Activated T-helper 2 cell treated with anti-CD3 and anti-CD28 coated beads, Interferon-gamma antibody, Interleukin-2, Interleukin-4, amounts not matched to agents 10 μg/mL and 5 μg/mL and 100 μg/mL, durations not matched to agents 14 hours and 24 hours and 36 hours (primary cell): ENCODE measurements at places on chromosomes 2 and 18. TPM values are rescaled to one million over a fixed set of nuclear protein-coding genes. Genes with fewer than 3 reads are reported as not detected.

The TIMM21 gene
- total RNA-seq, result 48.3 and 50.0 TPM in 2 replicates

The NR4A2 gene
- 22.1 and 24.0 TPM in 2 replicates for total RNA-seq

The ATOH8 gene
- 0.07 and 0.11 TPM in 2 replicates for total RNA-seq

The IL1R2 gene
- 0.97 and 1.8 TPM in 2 replicates for total RNA-seq

The CXCR2 gene
- total RNA-seq, result 0.09 TPM in 1 of 2 replicates, not detected in the other

The RAX gene
- 0.32 TPM in 1 of 2 replicates, not detected in the other for total RNA-seq

The ABCB11 gene
- 0.02 TPM in 1 of 2 replicates, not detected in the other for total RNA-seq

The TMEM163 gene
- 0.09 and 0.27 TPM in 2 replicates for total RNA-seq

The RAMP1 gene
- 13.1 and 14.0 TPM in 2 replicates for total RNA-seq

The CD8B2 gene
- not detected in 2 replicates for total RNA-seq

The GPR39 gene
- not detected in 2 replicates for total RNA-seq

The PSD4 gene
- 313 and 319 TPM in 2 replicates for total RNA-seq

The CSRNP3 gene
- total RNA-seq, result not detected in 2 replicates

The GREB1L gene
- total RNA-seq, result not detected in 2 replicates

The PID1 gene
- not detected in 2 replicates for total RNA-seq

The LYG1 gene
- total RNA-seq, result 2.0 and 2.2 TPM in 2 replicates

The STON1 gene
- total RNA-seq, result 1.9 and 2.1 TPM in 2 replicates

The UPP2 gene
- total RNA-seq, result not detected in 2 replicates

The DNER gene
- not detected in 2 replicates for total RNA-seq

The HOXD11 gene
- not detected in 2 replicates for total RNA-seq

The EDAR gene
- total RNA-seq, result 0.11 TPM in 2 replicates

The SCN3A gene
- 0.05 TPM in 1 of 2 replicates, not detected in the other for total RNA-seq

The C1GALT1C1L gene
- total RNA-seq, result 0.74 and 1.1 TPM in 2 replicates

The LYPD6 gene
- not detected in 2 replicates for total RNA-seq
